ENCODE measurements at places on chromosomes 16 and 17. TPM values are rescaled to one million over a fixed set of nuclear protein-coding genes. Genes with fewer than 3 reads are reported as not detected.

GRCh38 chr16:80932708-80933095 lies 74.0 kb downstream of the CMC2 start:
- H3K27me3 ChIP-seq = peaks cover 12% of the 10 kb centered on the region
- no peak overlapping the region for H3K27ac ChIP-seq
- peak; percentile 61 for DNase-seq

GRCh38 chr16:15494236-15494635 lies 59.8 kb downstream of the BMERB1 start:
- DNase-seq = no peak
- no peak overlapping the region for H3K27ac ChIP-seq
- no peaks in the 10 kb centered on the region for H3K4me1 ChIP-seq
- H3K27me3 ChIP-seq = no peaks in the 10 kb centered on the region

- H3K4me1 ChIP-seq = no peaks in the 10 kb centered on the region
- no peak overlapping the region for H3K4me3 ChIP-seq
- no peak for DNase-seq
- H3K36me3 ChIP-seq = no peaks in the 10 kb centered on the region
Measured at GRCh38 chr17:50892101-50892776, 26.1 kb upstream of the TOB1 start.

DNA sequence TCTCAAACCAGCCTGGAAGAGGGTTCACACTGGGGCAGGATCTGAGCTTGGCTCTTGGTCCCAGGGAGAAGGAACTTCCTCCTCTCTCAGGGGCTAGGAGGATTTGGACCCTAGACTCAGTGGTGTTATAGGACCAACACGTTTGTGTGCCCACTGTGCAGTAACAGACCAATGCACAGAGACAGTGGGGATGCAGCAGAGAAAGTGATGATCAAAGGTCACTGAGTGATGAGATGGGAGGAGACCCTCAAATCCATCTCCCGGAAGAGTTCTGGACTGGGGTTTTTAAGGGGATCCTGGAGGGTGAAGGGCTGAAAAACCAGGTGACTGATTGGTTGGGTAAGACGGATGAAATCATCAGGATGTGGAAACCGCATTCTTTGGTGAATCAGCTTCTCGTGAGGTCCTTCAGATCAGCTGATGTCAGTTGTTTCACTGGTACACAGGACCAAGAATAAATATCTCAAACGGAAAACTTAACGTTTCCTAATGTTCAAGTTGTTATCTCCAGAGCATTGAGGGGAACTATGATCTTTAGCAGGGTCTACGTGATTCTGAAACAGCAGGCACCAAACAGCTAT lies 3.3 kb upstream of the VAC14 start:
- no peaks in the 10 kb centered on the region for H3K36me3 ChIP-seq
- DNase-seq = no peak
- no peak overlapping the region for H3K4me3 ChIP-seq

GRCh38 chr16:2226245-2226793 lies 2.9 kb downstream of the E4F1 start:
- H3K27me3 ChIP-seq = no peaks in the 10 kb centered on the region
- H3K4me3 ChIP-seq = no peak overlapping the region

DNA sequence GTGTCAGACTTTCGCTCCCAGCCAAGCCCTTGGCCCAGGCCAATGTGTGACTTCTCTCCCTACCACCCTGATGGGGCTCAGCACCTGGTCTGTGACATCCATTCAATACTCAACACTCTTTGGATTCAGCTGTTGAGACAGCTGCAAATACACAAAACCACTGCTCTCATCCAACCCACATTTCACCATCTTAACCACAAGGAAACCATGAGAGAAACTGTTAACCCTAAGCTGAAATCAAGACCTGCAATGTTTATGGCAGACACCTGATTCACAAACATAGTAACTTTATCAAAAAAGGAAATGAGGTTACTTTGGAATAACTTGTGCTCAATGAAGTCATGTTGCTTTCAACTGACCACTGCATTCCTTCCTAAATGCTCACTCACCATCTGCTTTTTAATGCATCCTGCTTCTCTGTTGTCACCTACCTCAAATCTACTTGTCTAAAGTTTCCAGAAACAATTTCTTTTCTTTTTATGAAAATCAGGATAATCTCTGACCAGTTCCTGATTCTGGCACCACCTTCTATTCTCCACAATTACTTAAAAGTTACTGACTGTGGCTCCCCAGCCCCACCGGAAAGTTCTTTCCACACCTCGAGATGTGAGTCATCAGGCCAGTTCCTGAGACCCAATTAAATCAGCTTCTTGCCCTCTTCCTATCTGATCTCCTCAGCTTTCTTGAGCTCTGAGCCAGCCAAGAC lies 88.2 kb downstream of the NOG start:
- no peak overlapping the region for H3K4me3 ChIP-seq
- H3K4me1 ChIP-seq = peaks cover 6% of the 10 kb centered on the region
- DNase-seq = no peak
- peaks cover 65% of the 10 kb centered on the region for H3K27me3 ChIP-seq

DNA sequence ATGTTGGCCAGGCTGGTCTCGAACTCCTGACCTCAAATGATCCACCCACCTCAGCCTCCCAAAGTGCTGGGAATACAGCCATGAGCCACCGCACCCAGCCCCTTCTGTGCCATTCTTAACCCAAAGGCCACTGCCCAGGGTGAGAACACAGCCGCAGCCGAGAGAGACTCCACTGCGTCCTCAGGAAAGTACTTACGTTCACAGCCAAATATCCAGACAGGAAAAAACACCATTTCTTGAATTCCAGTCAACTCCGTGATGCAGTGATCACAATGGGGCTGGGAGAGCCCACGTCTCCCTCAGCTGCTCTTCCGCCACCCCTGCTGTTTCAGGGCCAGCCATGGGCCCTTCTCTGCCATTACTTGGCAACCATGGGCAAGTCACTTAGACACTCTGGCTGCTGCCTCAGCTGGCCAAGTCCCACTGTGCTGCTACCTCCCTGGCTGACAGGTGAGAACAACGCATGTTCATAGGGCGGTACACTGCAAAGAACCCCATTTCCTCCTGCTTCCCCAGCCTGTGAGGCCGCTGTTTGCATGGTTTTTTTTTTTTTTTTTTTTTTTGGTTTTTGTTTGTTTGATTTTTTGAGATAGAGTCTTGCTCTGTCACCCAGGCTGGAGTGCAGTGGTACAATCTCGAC lies 4.3 kb downstream of the CDIP1 start:
- H3K27ac ChIP-seq = no peak overlapping the region
- no peak for DNase-seq
- H3K27me3 ChIP-seq = no peaks in the 10 kb centered on the region
- peaks cover 3% of the 10 kb centered on the region for H3K4me1 ChIP-seq
- H3K4me3 ChIP-seq = no peak overlapping the region

DNA sequence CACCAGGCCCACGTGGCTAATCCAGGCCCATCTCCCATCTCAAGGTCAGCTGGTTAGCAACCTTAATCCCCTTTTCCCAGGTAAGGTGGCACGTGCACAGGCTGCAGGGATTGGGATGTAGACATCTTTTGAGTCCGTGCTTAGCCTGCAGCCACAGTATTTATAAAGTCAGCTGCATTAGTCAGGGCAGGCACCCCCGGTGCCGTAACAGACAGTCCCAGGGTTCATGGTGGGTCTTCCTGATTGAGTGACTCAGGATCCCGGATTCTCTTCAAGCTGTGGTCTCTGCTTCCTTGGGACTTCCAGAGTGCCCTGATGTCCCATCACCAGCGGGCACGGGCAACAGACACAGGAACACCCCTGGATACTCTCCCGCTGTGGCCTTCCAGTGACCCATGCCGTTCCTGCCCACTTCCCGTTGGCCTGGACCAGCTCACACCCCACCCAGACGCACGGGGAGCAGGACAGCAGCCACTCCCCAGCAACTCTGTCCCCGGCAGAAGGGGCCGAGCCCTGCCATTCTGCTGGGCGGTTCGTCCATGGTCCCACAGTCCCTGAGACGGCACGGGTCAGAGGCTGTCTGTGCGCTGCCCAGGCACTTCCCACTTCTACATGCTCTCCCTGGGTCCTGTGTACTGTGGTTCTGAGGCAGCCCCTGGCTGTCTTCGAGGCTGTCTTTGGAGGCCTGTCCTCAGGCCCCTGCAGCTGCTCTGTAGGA lies 248.6 kb upstream of the GSE1 start:
- no peak overlapping the region for H3K27ac ChIP-seq
- H3K4me1 ChIP-seq = peaks cover 20% of the 10 kb centered on the region
- H3K36me3 ChIP-seq = no peaks in the 10 kb centered on the region
- no peaks in the 10 kb centered on the region for H3K27me3 ChIP-seq

DNA sequence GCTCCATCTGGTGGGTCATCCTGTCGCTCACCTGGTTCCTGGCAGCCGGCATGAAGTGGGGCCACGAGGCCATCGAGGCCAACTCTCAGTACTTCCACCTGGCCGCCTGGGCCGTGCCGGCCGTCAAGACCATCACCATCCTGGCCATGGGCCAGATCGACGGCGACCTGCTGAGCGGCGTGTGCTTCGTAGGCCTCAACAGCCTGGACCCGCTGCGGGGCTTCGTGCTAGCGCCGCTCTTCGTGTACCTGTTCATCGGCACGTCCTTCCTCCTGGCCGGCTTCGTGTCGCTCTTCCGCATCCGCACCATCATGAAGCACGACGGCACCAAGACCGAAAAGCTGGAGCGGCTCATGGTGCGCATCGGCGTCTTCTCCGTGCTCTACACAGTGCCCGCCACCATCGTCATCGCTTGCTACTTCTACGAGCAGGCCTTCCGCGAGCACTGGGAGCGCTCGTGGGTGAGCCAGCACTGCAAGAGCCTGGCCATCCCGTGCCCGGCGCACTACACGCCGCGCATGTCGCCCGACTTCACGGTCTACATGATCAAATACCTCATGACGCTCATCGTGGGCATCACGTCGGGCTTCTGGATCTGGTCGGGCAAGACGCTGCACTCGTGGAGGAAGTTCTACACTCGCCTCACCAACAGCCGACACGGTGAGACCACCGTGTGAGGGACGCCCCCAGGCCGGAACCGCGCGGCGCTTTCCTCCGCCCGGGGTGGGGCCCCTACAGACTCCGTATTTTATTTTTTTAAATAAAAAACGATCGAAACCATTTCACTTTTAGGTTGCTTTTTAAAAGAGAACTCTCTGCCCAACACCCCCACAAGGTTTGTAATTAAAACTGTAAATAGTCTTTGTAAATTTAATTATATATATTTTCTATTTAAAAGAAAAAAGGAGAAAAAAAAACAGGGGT lies 1.7 kb downstream of the FZD2 start:
- no peak for DNase-seq
- H3K4me1 ChIP-seq = peaks cover 11% of the 10 kb centered on the region
- H3K27ac ChIP-seq = no peak overlapping the region
- H3K36me3 ChIP-seq = no peaks in the 10 kb centered on the region

DNA sequence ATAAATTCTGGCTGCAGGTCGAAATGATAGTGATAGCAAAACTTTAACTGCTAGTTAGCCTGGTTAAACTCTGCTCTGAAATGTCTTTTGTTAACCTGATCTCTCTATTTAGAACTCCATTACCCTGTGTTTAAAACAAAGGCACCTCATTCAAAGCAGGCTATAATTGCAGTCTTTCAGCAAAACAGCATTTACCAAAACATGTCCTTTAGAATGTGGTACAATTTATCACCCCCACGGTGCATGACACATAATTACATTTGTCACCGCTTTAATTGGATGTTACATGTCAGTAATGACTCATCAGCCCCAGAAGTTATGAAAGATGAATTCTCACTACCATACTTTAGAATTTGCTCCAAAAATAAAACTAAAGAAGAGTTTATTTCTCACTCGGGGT lies 295.4 kb downstream of the TOX3 start:
- H3K4me1 ChIP-seq = peaks cover 9% of the 10 kb centered on the region
- H3K4me3 ChIP-seq = no peak overlapping the region
- no peak overlapping the region for H3K27ac ChIP-seq
- DNase-seq = peak; percentile 53

- peaks cover 10% of the 10 kb centered on the region for H3K4me1 ChIP-seq
- H3K36me3 ChIP-seq = peaks cover 21% of the 10 kb centered on the region
- H3K4me3 ChIP-seq = peak overlapping the region; percentile 93
- H3K27me3 ChIP-seq = no peaks in the 10 kb centered on the region
Measured at GRCh38 chr17:76102944-76103273, 678 bp downstream of the EXOC7 start.

- no peaks in the 10 kb centered on the region for H3K4me1 ChIP-seq
- no peaks in the 10 kb centered on the region for H3K27me3 ChIP-seq
- H3K27ac ChIP-seq = no peak overlapping the region
- H3K4me3 ChIP-seq = no peak overlapping the region
- DNase-seq = no peak
Measured at GRCh38 chr16:2716948-2717347, 3.1 kb downstream of the PRSS27 start.

DNA sequence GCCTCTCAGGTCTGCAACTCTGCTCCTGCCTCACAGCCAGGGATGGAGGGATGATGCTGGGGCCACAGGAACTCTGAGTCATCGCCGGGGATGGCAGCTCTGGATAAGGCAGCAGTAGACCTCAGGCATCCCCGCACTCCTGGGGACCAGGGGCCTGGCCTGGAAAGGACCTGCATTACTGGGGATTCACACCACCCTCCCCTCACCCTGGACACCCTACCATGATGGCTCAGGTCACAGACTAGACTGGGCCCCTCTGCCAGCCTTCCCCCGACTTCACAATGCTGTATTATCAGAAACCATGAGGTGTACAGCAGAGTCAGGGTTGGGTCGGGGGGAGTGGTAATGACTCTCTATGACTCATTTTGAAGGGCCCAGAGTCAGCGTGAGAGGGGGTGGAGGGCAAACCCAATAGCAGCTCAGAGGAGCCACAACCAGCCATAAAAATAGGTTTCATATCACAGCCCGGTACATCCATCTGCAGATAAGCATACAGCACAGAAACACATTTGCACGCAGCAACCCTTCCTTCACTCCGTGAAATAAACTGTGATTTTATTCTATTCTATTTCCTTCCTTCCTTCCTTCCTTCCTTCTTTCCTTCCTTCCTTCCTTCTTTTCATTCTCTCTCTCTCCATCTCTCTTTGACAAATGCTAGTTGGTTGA lies 28.8 kb downstream of the DYNLRB2 start:
- H3K4me1 ChIP-seq = no peaks in the 10 kb centered on the region
- H3K27me3 ChIP-seq = no peaks in the 10 kb centered on the region
- H3K4me3 ChIP-seq = no peak overlapping the region
- H3K27ac ChIP-seq = no peak overlapping the region
- H3K36me3 ChIP-seq = no peaks in the 10 kb centered on the region

- no peak for DNase-seq
- peaks cover 31% of the 10 kb centered on the region for H3K4me1 ChIP-seq
- no peaks in the 10 kb centered on the region for H3K27me3 ChIP-seq
- peaks cover 3% of the 10 kb centered on the region for H3K36me3 ChIP-seq
Measured at GRCh38 chr16:85629326-85629725, 16.2 kb downstream of the GSE1 start.

Gene ZNF778
- total RNA-seq = 14.0 TPM

Gene TAC4
- not detected for total RNA-seq

Gene SP6
- 0.15 TPM for total RNA-seq

Gene PIK3R5
- 0.09 TPM for total RNA-seq

Gene SLC4A1
- not detected for total RNA-seq

Gene TPSB2
- 16.7 TPM for total RNA-seq

Gene FAM83G
- total RNA-seq = 9.6 TPM

Gene KLHDC4
- 86.6 TPM for total RNA-seq

Gene FOXJ1
- 0.20 TPM for total RNA-seq

Gene UTS2R
- 0.52 TPM for total RNA-seq

Gene SLC16A11
- total RNA-seq = 0.47 TPM

Gene ABCC6
- not detected for total RNA-seq

Measured in A673 (cell line).